ENCODE measurements at places on chromosomes 5 and 9.
A peak's percentile ranks its signal among the peaks of the same experiment; 100 is the strongest.

- no peak for DNase-seq
These were observed 84.5 kb upstream of the RPS23 start for GRCh38 chr5:82362636-82363035.

- DNase-seq: peak; percentile 84
These were observed 216.8 kb upstream of the PIK3R1 start for GRCh38 chr5:67998709-67999261.

DNA sequence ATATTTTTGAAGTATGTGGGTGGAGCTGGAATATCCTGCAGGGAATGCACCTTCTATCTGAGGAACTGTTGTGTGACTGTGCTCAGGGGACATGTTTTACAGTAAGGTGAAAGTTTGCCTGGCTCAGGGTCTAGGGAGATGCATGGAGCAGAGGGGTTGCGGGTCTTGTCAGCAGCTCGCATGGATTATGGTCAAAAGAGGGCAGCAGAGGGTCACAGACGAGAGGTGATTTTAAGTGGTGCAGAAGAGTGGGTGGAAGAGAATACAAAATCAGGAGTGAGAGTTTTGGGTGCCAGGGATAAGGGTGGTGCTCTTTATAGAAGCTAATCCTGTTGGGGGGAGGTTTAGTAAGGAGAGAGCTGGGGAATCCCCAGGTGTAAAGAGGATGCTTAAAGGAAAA is 53.5 kb upstream of the GRIN3A start:
- DNase-seq: peak; percentile 1

GRCh38 chr5:50727149-50727496 is 60.7 kb downstream of the PARP8 start:
- no peak for DNase-seq

DNA sequence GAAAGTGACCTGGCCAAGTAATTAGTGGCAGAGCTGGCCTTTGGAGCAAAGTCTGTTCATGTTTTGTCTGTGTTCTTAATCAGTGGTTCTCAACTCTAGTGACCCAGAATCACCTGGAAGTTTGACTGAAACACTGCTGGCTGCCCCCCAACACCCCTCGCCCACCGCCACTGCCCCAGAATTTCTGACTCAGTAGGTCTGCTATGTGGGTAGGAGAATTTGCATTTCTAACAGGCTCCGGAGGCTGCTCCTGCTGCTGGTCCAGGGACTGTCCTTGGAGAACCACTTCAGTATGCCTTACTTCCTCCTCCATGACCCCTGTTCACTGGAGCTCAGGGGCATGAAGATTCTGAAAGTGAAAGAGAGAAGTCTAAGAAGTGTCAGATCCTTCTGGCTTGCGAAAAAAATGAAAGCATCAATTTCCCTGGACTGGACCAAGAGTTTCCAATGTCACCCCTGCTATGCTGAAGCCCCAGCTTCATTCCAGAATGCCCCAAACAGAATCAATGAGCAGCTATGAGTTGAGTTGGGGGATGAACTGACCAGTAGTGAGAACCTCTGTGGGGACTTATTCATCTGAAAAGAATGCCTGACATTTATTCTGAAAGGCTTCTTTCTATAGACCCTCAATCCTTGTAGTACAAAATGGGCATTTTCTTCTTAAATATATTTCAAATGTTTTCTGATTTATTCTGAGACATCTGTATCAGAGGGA is 20.8 kb upstream of the COL15A1 start:
- DNase-seq: peak; percentile 43

DNA sequence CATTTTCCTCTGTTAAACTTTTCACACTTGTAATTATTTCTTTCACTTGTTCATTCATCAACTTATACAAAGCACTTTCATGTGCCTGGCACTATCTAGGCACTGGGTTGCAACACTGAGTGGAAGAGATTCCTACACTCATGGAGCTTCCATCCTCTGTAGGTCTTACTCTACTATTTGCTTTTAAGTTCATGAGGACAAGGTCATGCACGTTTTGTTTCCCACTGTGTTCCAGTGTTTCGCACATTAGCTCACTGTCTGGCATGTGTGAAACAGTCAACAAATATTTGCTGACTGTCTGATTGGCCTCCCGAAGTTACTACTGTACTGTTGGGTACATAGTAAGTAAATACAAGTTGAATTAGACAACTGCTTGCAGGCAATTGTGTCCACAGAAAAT is 87.9 kb upstream of the IFNK start:
- DNase-seq: no peak

DNA sequence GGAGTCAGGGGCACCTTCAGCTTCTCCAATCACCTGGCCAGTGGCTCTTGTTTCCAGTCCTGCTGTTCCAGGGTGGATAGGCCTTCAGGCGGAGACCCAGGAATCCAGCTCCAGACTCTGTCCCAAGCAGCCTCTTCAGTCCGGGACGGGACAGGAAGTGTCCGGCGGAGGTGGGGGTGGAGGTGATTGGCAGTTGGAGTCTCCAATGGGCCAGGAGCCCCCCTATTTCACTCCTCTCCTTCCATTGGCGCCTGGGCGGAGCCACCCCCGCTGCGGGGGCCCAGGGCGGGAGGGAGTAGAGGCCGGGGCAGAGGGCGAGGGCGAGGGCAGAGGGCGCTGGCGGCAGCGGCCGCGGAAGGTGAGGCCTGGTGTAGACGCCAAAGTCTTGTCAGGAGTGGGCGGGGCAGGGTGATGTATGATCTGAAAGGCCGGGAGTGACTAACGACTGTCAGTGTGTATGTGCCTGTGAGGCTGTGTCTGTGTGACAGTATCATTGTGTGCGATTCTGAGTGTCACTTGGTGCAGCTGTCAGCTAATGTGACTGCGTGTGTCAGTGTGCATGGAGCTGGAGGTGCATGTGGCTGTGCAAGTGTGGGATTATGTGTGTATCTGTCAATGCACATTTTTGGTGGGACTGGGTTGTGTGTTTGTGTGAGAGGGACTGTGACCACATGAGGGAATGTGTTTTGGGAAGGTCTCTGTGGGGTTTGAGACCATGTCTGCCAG is at the start of gene IL11RA:
TSS of gene IL11RA (plus strand) at position 310 of the 726 bp plus-strand sequence. CDS start 3,033 bp downstream, outside the sequence.
- peak; percentile 80 for DNase-seq

GRCh38 chr9:91795598-91796241 is 154.3 kb downstream of the ROR2 start:
- DNase-seq: no peak

GRCh38 chr9:127612939-127613582 is 984 bp downstream of the STXBP1 start:
- DNase-seq: peak; percentile 59

Data from astrocyte of the spinal cord (primary cell).